Stimulated activated CD4-positive, alpha-beta T cell treated with anti-CD3 and anti-CD28 coated beads, TNF-alpha, amount 100 ng/mL, for 1 hour (primary cell): ENCODE measurements at places on chromosomes 12 and 14.

GRCh38 chr12:125071456-125071855, 6.2 kb downstream of the AACS start:
- no peak for DNase-seq

- no peak for DNase-seq
Observed at GRCh38 chr12:123744836-123745235, 17.3 kb upstream of the DNAH10 start.

- no peak for DNase-seq
Observed at GRCh38 chr12:115660211-115660805, 617.2 kb downstream of the MED13L start.

- no peak for DNase-seq
Observed at GRCh38 chr12:76519538-76519937, 40.0 kb downstream of the OSBPL8 start.

- no peak for DNase-seq
Observed at GRCh38 chr12:12425616-12426015, 68.7 kb downstream of the BORCS5 start.

DNA sequence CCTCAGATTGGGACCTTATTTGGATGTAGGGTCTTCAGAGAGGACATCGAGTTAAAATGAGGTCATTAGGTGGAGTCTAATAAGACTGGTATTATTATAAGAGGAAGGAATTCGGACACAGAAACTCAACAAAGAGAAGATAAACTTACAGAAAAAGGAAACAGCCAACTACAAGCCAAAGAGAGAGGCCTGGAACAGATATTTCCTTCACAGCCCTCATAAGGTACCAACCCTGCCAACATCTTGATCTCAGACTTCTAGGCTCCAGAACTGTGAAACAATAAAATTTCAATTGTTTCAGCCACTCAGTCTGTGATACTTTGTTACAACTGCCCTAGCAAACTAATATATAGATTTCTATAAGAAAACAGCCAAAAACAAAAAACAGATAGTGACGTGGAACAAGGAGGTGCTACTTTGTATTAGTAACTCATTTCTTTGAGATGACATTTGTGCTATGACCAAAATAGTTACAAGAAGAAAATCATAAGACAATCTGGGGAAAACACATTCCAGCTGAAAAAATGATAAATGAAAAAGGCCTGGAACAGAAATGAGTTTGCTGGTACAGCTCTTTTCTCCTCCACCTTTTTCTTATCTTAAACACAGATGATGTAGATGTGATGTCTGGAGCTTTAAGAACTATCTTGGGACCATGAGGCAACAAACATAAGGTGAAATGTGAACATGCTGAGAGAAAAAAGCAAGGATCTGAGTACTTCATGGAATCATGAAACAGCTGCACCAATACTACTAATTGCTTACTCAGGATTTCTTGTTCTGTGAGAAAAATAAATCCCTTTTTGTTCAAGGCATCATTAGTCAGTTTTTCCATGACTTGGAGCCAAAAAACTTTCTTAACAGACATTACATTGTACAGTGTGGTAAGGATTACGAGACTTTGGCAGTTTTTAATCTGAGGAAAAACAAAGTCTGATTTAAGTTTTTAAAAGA, 243.2 kb downstream of the ANO6 start:
- DNase-seq: no peak

- no peak for DNase-seq
Observed at GRCh38 chr12:26135010-26135420, 10.2 kb upstream of the BHLHE41 start.

DNA sequence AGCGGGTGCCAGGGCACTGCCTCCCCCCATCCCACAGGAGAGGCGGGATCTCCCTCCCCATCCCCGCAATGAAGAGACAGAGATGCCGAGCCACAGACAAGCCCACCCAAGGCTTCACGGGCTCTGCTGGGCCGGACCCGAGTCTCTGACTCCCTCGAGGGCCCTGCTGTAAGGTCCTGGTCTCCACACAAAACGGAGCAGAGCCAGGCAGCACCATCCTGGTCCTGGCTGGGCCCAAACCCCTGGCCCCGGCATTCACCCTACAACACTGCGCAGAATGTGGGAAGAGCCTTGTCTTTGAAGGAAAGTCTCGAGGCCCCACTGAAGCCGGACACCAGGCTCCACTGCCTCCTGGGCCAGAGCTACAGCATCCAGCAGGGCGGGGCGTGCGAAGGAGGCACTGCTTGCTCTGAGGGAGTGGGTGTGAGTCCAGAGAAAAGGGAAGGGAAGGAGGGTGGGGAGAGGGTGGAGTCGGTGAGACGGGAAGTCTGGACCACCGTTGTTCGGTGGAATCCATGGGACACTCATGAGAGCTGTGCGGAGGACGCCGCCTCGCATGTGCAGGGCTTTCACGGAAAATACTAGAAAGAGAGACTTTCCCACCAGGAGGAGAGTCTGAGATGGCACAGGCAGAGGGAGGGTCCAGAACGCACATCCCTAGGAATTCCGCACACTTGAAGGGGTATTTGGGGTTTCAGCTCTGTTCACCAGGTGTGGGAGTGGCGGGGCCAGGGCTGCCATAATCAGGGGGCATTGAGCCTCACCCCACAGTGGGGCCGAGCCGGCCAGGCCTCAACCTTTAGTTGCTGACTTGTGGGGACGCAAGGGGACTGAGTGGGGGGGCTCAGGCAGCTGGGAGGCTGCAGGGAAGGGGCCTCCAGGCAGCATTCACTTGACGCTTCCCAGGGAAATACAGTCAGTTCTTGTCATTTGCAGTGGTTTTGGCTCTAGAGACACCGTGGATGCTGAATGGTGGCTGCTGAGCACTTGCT, 36.8 kb downstream of the GALNT9 start:
- no peak for DNase-seq

DNA sequence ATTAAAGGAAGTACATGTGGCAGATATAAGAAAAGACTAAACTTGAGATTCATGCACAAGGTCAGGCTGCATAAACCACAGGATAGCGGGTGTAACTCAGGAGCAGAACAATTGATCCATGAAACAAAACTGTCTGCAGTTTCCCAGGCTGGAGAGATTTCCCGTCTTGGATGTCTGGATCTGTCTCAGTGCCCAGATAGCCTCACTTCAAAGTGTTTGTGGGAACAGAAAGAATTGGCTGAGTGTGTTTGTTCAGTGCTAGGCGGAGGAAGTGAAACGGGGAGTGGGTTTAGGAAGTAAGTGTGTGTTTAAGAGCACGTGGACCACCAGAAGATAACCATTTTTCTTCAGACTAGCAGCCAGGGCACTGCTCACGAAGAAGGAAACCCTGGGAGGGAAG, 1.4 kb upstream of the RNASE10 start:
- DNase-seq: no peak

- DNase-seq: no peak
Observed at GRCh38 chr12:9866860-9867269, 2.3 kb downstream of the CLEC2B start.

- no peak for DNase-seq
Observed at GRCh38 chr12:128190614-128191013, 76.4 kb upstream of the TMEM132C start.

- DNase-seq: no peak
Observed at GRCh38 chr14:68781161-68782021, 11.5 kb downstream of the ZFP36L1 start.

DNA sequence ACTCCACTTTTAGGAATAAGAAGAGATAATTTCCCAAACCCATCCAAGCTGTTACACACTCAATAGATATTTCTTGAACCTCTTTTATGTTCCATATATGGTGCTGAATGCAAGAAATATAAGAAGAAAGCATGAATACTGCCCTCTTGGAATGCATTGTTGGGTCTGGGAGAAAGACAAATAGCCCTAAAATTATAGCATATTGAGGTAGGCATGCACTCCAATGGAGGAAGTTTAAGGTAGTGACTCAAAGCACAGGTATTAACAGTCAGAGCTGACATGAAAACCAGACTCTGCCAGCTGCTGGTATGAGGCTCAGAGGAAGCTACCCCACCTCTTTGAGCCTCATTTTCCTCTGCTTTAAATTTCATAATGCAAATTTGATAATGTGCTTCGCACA, 261.3 kb upstream of the NOS1 start:
- no peak for DNase-seq

DNA sequence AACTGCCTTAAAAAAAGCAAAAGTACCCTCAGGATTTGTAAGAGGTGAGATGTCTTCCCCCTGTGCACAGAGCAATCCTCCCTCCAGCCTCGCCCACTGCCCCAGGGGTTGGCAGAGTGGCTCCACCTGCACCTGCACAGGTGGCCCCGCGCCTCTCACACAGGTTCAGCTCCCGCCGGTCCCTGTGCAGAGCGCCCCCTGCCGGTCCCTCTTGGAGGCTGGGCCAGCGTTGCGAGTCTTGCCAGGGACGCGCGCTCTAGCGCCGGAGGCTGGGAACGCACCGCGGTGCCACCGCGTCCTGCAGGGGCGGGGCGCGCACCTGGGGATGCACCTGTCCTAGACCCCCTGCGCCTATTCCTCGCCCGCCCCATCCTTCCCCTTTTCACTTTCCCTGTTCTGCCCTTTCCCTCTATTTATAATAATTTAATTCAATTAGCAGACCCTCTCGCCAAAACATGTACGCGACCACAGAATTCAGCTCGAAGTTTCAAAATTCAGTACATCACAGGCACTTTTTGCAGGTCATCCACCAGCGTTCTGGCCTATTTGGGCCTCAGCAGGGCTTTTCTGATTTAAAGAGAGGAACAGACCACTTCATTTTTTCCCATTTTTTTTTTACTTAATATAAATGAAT, 618.6 kb downstream of the AACS start:
- no peak for DNase-seq

- DNase-seq: no peak
Observed at GRCh38 chr12:15596174-15596573, 193.0 kb downstream of the EPS8 start.

DNA sequence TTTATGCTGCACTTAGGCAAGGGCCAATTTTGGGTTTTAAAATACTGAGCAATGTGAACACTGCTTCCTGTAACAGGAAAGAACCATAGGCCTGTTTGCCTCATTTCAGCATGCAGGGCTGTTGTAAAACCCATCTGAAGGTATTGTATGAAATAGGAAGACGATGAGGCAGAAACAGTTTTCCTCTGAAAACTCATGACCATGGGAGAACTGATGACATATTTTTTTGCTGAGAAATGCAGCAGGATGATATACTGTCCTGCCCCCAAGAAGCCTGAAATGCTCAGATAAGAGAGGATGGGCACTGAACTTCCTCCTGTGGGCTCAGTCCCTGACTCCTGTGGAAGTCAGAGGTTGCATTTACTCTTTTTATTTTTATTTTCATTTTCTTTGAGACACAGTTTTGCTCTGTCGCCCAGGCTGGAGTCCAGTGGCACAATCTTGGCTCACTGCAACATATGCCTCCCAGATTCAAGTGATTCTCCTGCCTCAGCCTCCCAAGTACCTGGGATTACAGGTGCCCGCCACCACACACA, 17.4 kb downstream of the PYGL start:
- DNase-seq: no peak

DNA sequence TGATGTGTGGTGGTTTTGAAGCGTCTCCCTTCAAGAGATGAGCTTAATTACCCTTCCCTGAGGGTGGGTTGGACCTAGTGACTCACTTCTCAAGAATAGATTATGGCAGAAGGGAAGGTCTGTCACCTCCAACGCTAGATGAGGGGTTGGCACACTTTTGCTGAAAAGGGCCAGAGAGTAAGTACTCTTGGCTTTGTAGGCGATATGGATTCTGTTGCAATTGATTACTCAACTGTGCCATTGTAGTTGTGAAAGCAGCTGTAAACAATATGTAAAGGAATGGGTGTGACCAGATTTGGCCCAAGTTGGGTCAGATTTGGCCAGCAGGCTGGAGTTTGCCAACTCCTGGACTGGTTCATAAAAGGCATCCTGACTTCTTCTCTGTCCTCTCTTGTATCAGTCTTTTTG, 53.3 kb downstream of the SMIM41 start:
- no peak for DNase-seq

DNA sequence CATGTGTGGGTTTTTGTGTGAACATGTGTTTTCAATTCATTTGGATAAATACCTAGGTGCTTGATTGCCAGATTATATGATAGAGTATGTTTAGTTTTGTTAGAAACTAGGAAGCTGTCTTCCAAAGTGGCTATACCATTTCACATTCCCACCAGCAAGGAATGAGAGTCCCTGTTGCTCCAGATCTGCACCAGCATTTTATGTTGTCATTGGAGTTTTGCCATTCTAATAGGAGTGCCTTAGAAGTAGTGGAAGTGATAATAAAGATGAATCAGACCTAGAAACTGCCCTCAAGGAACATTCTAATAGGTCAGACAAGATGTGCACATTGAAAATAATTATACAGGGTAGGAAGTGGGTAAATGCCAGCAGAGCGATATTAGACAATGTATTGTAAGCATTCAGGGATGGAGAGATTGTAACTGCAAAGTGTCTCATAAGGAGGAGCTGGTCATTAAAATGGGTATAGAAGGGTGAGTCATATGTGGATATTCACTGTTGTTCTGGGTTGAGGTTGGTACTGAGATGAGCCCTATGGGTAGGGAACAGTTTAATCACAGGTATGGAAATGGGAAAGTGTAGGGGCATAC, 71.4 kb downstream of the MNAT1 start:
- no peak for DNase-seq

DNA sequence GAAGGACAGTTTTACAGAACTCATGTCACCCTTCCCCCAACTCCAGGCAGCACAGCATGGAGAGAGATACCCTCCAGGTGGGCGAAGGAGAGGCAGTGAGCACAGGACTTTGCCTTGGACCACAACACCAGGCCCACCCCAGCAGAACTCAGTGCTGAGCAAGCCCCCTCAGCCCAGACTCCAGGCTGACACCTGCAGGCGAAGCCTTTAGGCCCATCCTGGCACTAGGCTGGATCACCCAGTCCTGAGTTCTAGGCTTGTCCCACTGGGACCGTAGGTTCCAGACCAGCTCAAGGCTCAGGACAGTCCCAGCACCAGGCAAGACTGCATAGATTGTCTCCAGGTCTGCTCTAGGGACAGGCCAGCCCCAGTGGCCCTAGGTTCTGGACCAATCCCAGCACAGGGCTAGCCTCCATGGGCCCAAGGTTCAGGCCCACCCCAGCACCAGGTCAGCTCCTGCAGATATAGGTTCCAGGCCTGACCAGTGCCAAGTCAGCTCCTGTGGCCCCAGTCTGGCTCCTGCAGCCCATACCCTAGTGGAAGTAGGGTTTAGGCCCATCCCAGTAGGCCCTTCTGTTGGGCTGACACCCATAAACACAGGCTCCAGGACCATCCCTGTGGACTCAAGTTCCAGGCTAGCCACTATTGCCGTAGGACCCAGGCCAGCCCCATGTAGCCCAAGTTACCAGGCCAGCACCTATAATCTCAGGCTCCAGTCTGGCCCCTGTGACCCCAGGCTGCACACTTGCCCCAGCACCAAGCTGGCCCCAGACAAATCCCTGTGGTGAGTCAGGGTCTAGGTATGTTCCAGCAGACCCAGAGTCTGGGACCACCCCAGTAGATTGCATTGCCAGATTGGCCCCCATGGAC, 9.4 kb downstream of the WASHC3 start:
- DNase-seq: no peak

DNA sequence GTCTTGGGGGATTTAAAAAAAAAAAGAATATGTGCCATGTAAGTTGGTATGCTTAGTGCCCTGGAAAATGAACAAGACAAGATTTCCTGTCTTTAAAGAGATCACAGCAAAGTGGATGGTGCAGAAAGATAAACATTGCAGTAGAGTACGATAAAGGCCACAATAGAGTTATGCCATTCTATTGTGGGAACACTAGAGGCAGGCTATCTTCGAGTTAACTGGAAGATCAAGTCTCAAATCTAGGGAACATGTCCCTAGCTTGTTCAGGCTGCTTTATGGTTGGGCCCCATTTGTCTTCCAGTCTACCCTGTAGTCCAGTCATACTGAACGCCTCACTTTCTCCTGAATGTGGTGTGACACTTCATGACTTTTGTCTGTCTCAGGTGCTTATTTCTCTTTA, 18.7 kb upstream of the CCT2 start:
- no peak for DNase-seq

GRCh38 chr14:28608443-28608842, 158.1 kb upstream of the FOXG1 start:
- no peak for DNase-seq
